ENCODE measurements at places on chromosomes 6 and 20.
A peak's percentile ranks its signal among the peaks of the same experiment; 100 is the strongest.

GRCh38 chr20:50219600-50219999 is 29.0 kb downstream of the CEBPB start:
- no peak for DNase-seq

GRCh38 chr6:122472022-122472340 is 374 bp upstream of the SERINC1 start:
- no peak for DNase-seq

GRCh38 chr6:22800451-22800850 is 231.1 kb downstream of the HDGFL1 start:
- no peak for DNase-seq

GRCh38 chr6:91970700-91971099 is 1383.8 kb upstream of the MAP3K7 start:
- DNase-seq, result no peak

DNA sequence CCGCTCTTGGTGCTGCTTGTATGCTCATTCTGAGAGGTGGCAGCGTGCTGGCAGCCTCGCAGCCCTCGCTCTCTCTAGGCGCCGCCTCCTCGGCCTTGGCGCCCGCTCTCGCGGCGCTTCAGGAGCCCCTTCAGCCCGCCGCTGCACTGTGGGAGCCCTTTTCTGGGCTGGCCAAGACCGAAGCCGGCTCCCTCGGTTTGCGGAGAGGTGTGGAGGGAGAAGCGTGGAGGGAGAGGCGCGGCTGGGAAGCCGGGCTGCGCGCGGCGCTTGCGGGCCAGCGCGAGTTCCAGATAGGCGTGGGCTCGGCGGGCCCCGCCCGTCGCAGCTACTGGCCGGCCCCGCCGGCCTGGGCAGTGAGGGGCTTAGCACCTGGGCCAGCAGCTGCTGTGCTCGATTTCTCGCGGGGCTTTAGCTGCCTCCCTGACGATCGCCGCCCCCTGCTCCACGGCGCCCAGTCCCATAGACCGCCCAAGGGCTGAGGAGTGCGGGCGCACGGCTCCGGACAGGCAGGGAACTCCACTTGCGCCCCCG is 19.5 kb upstream of the FAM8A1 start:
- DNase-seq, result no peak

- no peak for DNase-seq
Observed at GRCh38 chr6:143759666-143760065, 81.9 kb downstream of the PHACTR2 start.

DNA sequence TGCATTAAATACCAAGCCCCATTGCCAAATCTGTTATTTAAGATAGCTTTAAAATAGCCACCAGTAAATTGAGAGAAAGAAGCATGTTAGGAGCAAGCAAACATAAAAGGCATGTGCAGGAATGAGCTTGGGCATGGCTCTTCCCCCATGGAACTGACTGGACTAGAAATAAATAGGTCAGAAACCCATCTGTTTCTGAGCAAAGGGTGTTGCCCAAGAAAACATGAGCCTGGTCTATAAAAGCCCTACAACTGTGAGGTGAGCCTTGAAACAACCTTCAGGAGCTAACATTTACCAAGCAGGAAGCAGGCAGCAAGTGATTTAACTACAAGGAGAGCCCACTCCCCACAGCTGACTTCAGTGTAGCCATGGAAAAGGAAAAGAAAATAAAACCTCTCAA is 126.3 kb downstream of the C6orf118 start:
- no peak for DNase-seq

GRCh38 chr6:70398783-70399728 is 14.3 kb upstream of the FAM135A start:
- DNase-seq, result no peak

DNA sequence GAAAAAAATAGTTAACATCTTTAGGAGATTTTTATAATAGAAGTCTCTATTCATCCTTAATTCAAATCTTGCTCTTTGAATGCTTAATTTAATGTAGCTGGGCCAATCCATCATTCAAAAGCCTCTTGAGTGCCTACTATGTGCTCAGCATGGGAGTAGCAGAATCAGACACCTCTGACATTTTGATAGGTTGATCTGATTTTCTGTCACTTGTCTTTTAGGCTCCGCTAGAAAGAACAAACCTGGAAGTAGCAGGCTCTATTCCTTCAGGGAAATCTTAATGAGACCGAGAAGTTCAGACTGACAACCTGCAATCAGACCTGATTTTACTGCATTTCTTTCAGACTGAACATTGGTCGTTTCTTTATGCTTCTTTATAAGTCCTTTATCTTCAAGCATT is 588.6 kb upstream of the MANEA start:
- DNase-seq, result no peak

DNA sequence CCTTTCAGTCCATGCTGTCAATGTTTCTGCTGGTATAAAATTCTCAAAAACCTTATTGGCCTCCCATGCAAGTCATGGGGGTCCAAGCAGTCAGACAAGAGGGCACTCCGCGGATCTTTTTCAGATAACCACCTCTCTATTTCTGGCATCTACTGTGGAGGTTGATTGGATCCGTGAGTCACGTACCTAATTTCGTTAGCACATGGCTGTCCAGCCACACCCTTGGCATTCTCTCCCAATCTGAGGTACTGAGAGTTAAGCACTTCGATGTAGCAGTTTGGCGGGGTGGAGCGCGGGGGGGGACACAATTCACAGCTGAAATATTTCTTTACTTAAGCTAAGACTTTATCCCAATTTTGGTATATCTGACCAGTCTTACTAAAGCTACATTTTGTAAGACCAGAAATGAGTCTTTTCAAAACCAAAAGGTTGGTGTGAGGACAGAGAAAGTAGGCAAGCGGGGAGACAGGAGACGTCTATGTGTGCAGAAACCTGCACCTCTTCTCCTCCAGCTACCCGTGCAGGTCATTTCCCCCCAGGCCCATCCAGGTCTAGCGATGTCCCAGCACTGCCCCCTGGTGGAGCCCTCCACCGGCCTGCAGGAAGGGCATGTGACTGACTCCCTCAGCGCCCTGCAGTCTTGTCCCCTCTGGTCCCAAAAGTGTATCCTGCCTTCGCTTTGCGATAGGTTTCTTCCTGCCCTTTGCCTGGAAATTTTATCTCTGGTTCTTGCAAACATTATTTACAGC is 113.1 kb downstream of the ADAT2 start:
- DNase-seq, result peak; percentile 44

DNA sequence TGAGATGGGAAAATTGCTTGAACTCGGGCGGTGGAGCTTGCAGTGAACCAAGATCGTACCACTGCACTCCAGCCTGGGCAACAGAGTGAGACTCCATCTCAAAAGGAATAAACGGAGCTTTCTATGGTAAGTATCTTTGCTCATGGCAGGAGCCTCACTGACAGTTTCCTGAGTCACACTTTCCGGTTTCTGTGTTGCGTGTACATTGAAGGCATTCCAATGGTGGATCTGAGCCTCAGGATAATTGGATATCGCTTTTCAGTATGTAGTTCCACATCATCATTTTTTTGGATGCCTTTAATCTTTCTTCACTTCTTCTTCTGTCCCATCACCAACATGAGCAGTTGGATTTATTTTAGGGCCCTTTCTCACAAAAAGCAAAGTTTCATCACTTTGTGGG is 28.6 kb upstream of the GTSF1L start:
- no peak for DNase-seq

- no peak for DNase-seq
Observed at GRCh38 chr20:43448748-43449535, 8.8 kb upstream of the SRSF6 start.

DNA sequence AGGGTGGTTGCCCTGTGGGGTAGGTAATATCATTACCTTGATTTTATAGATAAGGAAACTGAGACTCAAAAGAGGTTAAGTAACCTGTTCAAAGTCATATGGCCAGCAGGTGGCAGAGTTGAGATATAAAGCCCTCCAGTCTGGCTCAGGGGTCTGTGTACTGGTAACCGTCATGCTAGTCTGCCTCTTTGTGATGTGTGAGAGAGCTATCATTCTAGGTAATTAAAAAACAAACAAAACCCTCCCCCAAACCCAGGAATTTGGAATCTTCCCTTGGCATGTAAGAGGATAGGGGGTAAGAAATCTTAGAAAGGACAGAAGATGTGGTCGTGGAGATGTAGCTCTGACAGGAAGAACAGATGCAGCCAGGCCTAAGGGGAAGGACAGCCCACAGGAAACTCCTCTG is 206.0 kb downstream of the CDC5L start:
- peak; percentile 69 for DNase-seq

- DNase-seq, result no peak
Observed at GRCh38 chr6:28263922-28264321, 3.0 kb upstream of the ZSCAN26 start.

- DNase-seq, result no peak
Observed at GRCh38 chr20:33567949-33568348, 78.1 kb downstream of the CBFA2T2 start.

DNA sequence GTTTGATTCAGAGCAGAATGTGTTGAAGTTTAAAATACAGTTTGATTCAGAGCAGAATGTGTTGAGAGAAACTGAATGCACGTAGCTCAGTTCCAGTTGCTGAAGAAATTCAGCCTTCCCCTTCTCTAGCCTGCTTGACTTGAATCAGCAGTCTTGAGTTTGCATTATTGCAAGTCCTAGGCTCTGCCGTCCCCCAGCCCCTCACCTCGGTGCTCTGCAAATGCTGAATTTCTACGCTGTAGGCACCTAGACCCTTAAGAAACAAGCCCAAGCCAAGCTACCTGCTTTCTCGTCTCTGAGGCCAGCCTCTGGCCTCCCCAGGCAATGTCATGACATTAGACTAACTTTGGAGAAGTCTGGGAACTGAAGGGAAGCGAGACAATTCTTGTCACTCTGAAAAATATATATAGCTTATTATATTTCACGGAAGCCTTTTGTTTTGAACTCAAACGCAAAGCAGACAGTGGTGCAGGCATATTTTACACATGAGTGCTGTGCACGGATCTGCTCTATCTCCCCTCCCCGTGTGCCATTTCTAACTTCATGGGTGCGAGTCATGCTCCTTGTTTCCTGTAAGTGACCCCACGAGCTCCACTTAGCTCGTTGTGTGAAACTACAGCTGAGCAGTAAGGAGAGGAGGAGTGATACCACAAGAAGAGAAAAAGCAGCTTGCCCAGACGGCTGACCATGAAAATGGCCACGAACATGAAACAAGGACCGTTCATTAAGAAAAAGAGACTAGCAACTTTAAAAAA is 71.4 kb upstream of the DUSP22 start:
- no peak for DNase-seq

DNA sequence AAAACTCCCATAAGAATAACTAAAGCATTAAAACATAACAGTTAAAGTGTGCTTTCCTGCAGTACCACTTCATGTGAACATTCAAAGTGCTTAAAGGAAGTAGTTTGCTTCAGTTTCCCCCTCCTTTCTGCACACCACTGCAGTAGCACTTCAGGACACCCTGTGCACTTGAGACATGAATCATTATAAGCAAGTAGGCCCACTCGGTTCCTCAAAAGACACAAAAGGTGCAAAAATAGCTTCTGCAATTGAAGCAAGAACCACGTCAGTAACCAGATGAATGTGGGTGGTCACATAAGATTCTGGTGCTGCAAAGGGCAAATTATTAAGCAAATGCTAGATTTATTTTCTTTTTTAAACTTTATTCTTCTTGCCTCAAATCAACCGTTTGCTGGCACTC is 160.6 kb downstream of the HIVEP2 start:
- DNase-seq, result no peak

DNA sequence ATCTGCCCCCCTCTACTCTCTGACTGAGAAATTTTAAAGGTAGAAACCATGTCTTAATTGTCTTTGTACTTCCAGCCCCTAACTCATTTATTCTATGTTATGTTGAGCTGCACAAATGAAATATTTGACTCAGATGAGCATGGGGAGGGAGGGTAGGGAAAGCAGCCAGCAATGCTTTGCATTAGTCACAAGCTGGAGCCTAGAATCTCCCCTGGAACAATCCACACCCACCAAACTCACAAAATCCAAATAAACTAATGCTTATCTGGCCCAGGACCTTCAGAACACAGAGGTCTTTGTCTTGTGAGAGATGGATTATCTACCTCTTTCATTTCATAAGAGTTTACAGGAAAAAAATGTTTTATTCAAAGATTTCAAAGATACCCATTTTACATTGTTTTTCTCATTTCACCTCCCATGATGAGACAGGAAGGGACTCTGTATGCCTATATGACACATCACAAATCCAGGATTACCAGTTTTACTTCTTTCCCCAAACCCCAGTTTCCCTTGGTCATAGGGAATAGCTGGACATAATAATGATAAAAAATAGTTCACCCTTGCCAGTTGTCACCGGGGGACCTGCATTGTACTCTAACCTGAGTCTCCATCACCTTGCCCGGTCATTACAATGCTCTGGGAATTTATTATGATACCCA is 466.9 kb downstream of the KIF16B start:
- DNase-seq, result no peak

Measured in stimulated activated CD8-positive, alpha-beta memory T cell treated with anti-CD3 and anti-CD28 coated beads, Interleukin-7, amount 100 ng/mL, for 48 hours (primary cell).